ENCODE measurements at places on chromosomes 6 and 20.

- DNase-seq: no peak
These were observed 49.8 kb downstream of the GRIK2 start for GRCh38 chr6:101443315-101443714.

DNA sequence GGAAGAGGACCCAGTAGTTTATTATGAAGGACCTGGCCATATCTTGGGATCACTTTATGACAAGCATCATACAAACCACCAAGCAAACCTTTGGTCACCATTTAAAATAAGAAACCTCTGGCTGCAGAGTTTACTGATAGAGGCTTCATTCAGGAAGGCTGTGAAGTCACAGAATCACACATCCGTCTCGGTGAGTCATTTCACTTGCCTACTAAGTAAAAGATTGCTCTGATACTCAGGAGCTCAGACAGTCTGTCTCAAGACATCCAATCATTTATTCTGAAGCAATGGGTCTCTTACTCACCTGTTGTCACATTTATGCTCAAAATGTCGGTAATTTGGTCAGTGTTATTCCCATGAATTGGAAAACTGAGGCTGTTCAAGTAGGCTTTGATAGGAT is 33.7 kb downstream of the ADGRF5 start:
- no peak for DNase-seq

- no peak for DNase-seq
These were observed 244.7 kb downstream of the CBLN4 start for GRCh38 chr20:55760586-55760985.

DNA sequence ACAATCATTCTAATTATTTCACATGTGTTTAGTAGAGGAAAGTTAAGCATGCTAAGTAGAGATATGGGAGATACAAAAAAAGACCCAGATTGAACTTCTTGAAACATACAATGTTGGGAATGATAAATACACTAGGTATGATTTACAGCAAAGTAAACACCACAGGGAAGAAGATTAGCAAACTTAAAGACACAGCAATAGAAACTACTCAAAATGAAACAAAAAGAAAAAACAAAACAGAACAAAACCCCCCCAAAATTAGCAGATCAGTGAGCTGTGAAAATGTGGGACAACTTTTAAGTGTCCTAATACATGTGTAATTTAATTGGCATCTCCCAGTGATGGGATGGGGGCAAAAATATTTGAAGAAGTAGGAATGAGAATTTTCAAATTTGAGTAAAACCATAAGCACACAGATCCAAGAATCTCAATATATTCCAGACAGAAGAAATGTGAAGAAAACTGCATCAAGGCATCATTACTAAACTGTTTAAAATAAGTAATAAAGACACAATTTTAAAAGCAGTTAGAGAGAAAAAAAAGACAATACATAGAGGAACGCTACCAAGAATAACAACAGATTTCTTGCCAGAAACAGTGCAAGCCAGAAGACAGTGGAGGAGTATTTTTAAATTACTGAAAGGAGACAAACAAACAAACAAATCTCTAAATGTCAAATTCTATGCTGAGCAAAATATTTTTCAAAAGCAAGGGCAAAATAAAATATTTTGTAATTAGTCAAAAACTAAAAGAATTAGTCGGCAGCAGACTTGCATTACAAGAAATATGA is 473.7 kb downstream of the QKI start:
- no peak for DNase-seq

DNA sequence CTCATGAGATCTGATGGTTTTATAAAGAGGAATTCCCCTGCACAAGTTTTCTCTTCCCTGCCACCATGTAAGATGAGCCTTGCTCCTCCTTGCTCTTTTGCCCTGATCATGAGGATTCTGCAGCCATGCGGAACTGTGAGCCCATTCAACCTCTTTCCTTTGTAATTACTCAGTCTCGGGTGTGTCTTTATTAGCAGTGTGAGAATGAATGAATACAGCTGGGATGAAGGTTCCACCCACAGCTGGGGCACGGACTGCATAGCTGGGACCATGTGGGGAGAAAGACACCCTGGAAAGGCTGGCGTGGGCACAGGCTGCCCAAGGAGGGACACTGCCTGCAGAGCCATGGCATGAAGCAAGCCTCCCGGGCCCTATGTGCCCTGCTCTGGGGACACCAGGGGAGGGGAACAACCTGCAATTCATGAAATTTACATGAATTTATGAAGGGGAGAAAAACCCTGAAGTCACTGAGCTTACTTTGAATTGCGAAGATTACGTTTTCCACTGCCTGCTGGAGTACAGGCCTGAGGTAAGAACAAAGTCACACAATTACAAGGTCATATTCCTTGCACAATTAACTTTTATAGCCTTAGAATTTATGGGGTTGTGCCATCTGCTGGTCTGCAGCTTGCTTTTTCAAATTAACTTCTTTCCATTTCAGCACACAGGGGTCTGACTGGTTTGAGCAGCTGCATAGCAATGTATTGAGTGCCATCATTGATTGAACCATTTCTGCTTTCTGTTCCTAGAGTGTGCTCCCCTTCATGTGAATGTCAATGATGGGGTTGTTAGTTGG is 46.2 kb downstream of the SLC22A1 start:
- DNase-seq: no peak

GRCh38 chr20:59184880-59185447 is 21.3 kb downstream of the ZNF831 start:
- DNase-seq: no peak

DNA sequence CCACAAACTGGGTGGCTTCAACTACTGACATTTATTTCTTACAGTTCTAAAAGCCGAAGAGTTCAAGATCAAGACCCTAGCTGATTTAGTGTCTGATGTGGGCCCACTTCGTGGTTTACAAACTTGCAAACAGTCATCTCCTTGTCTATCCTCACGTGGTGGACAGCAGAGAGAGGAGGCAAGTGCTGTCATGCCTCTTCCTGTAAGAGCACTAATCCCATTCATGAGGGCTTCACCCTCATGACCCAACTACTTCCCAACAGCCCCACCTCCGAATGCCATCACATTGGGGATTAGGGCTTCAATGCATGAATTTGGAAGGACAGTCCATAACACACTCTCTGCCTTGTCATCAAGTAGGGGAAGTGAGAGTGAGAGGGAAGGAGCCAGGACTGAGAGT is 15.6 kb upstream of the ISM1 start:
- DNase-seq: no peak

- DNase-seq: no peak
These were observed 129.3 kb downstream of the CD83 start for GRCh38 chr6:14246876-14247275.

DNA sequence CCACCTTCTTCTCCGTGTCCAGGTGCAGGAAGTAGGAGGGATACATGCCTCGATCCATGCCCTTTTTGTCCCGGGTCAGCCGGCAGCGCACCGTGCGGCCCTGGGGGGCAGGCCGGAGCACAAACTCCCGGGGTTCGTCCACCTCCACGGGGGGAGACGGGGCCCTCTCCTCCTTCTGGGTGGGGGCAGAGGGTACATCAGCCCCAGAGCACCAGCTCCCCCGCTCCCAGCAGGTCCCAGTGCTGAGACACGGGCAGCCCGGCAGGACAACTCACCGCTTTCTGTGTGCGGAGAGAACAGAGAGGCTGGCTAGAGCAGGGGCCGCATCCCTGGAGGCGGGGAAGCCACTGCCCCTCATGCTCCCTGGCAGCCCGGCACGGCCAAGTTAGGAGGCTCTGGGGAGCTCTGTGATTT is 6.7 kb downstream of the TULP1 start:
- no peak for DNase-seq

GRCh38 chr6:144416244-144416643 is 131.1 kb downstream of the UTRN start:
- no peak for DNase-seq

DNA sequence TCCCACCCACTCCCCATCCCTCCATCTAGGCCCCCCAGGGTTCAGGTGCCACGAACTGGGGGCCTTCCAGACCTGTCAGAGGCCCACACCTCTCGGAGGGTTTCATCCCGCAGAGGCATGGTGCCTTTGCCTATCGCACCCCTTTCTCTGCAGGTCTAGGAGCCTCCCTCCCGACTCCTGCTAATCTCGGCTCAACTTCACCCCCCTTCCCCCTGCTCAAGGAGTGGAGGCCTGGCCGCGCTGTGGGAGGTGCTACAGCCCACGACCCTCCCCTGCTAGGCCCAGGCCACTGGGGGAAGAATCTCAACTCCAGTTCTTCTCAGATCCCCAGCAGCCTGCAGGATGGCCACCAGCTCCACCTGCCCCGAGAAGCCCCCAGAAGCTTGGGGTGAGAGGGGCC is at the start of gene TULP1:
Gene TULP1, minus strand, starts transcription at position 157 of the 400 bp plus-strand sequence. Its CDS starts 38 bp downstream, at position 119.
- no peak for DNase-seq

Measured in GM12892 (cell line).